ENCODE measurements at places on chromosomes 2 and 18.

DNA sequence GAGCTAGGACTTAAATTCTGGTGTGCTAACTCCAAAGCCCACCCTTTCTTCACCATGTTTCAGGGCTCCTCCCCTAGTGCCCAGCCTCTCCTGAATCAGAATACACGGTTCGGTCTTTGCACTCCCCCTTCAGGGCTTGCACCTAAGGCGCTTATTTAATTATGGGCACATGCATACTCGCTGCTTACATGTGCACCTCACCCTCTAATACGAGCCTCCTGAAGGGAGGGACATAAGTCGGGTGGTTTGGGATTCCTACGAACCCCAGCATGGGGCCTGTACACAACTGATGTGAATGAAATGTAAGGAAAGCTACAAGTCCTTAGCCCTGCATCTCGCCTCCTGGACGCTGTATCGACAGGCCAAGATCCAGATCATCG lies 435 bp downstream of the IFT172 start:
- DNase-seq = no peak

DNA sequence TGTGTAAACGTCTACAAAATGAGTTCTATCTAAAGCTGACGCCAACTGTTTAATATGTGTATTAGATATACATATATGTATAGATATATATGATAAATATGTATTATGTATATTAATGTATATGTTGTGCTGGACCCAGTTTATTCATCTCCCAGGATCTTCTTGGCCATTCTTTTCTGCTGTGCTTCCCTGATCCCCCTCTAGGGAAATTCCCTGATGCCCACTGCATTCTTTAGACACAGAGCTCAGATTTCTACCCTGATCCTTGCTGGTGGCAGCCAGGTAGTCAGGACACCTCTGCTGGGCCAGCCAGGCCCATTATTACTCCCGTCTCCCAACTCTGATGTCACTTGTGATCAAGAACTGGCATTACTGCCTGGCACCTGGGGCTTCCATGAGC lies 292.0 kb downstream of the PTPRM start:
- DNase-seq = no peak

DNA sequence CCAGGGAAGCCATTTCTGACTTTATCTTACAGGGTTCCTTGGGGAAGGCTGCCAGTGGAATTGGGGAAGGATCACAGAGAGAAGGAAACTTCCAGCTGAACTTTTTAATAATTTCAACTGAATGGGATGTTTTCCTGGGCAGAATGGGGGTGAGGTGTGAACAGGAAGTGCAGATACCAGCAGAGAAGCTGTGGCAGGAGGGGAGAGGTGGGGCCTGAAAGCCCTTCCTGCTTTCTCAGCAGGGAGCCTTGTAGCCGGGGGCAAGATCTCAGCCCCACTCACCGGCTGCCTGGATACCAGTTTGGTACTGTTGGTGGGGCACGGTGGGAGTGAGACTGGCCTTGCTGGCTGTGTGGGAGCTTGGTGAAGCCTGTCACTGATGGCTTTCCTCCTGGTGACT lies 170.5 kb downstream of the ZBTB7C start:
- no peak for DNase-seq

GRCh38 chr2:182784777-182785176 lies 68.7 kb downstream of the DNAJC10 start:
- no peak for DNase-seq

DNA sequence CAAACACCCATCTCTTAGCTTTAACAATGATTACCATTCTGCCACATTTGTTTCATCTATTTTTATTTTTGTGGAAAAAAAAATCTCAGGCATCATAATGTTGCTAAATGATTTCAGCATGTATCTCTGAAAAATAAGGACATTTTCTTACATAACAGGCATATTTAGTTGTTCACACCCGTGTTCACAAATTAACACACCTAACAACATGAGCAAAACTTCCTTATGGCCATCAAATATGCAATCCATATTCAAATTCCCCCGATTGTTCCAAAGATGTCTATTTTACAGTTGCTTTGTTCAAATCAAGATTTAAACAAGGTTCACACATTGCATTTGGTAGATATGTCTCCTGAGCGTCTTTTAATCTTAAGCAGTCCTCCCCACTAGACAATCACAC lies 29.2 kb downstream of the TMEM177 start:
- DNase-seq = no peak

DNA sequence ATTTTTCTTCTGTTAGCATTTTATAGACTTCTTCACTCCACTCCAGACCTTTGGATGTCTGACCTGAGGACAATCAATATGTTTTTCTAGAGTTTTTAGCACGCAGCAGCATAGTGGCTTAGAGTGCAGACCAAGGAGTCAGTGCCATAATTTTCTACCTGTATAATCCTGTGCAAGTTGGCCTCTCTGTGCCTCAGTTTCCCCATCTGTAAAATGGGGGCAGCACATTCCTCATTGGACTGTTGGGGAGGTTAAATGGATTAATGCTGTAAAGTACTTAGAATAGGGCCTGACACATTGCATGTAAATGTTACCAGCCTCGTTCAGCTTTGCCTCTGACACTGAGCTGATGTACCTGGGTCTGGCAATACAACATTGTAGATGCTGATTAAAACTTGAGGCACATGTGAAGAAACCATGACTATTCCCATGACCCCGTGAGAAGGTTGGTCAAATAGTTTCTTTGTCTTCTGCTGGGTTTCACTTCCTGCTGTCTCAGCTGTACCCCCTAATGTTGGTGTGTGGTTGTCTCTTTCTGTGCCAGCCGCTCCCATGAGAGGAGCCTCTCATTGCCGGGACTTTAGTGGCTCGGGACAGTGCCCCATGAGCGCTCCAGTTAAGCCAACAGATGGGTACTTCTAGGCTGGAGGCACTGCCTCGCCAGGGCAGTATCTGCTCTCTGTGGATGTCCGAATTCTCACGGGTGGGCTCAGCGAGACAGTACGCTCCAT lies 125.3 kb downstream of the SH3RF3 start:
- no peak for DNase-seq

- no peak for DNase-seq
These were observed at the start of gene RFTN2 for GRCh38 chr2:197675246-197675645. TSS of gene RFTN2 (minus strand) at chr2:197675587. CDS start at chr2:197675458, 129 bp downstream.

DNA sequence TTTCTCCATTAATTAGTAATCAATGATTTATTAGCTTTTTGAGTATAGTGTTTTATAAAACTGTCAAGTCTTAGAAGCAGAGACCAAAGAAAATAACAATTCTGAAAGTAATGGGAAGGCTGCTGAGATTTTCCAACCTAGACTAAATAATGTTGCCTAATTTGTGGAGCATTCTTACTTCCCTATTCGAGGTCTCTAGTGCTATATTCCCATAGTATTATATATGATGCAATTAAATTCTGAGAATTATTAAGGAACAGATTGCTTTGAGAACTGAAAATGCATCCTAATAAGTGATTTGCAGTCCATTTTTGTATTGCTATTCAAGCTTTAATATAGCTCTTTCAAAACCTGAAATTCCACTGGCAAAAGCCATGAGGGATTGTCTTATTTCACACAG lies 27.7 kb upstream of the DOCK10 start:
- no peak for DNase-seq
